ENCODE measurements at places on chromosomes 5 and 9.

GRCh38 chr9:77544546-77544945 lies 103.6 kb downstream of the GNA14 start:
- no peak for DNase-seq

DNA sequence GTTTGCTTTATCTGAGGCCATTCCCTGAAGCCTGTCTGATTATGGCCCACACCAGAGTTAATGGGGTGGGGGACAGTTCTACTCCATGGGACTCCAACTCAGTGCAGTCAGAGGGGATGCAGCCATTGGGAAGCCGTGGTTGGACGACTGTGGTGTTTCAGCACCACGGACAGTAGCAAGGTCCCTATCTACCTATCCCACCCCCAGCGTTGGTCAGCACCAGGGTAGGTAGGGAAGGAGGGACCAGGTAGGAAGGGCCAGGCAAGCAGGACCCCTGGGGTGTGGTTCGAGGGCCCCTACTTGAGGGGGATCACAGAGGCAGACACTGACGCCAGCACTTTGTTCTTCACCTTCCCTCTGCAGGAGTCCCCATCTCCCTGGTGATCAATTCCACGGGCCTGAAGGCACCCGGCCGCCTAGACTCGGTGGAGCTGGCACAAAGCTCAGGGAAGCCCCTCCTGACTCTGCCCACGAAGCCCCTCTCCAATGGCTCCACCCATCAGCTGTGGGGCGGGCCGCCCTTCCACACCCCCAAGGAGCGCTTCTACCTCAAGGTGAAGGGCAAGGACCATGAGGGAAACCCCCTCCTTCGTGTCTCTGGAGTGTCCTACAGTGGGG lies 33.2 kb downstream of the HMCN2 start:
- DNase-seq, result no peak

DNA sequence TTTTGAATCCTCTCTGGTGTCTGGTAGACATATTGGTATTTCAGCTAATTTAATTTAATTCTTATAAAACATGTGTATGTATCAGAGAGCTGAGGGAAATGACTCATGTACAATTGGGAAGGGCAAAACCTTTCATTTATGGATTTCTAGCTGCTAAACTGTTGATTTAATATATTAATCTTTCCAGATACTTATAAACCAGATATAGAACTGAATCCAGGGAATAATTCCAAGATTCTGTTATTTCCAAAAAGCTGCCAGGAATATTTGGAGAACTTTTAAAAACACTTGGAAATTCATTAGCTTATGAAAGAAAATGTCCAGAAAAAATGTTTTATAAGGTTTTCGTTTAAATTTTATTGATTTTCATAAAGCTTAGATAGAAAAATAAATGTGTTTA lies 295.5 kb downstream of the YTHDC2 start:
- no peak for DNase-seq

GRCh38 chr9:98182889-98183599 lies 9.4 kb downstream of the CORO2A start:
- no peak for DNase-seq

All from keratinocyte (primary cell).